ENCODE measurements at places on chromosomes 6 and 20. TPM values are rescaled to one million over a fixed set of nuclear protein-coding genes. Genes with fewer than 3 reads are reported as not detected.

PLCB1 gene
- 3.9 TPM for total RNA-seq

TRAPPC3L gene
- not detected for total RNA-seq

IL20RA gene
- total RNA-seq, result 71.5 TPM

ERVFRD-1 gene
- not detected for total RNA-seq

GRCh38 chr6:81969011-81969410, 216.5 kb upstream of the TENT5A start:
- no peak for DNase-seq

GRCh38 chr20:53592992-53593465, 610 bp downstream of the ZNF217 start:
- no peak for DNase-seq

GRCh38 chr6:158923805-158924498, 76.0 kb downstream of the RSPH3 start:
- DNase-seq, result no peak
